ENCODE measurements at places on chromosomes 5 and 9.

GRCh38 chr9:892123-892522, 50.6 kb downstream of the DMRT1 start:
- DNase-seq, result no peak

GRCh38 chr5:100553209-100553608, 18.0 kb downstream of the FAM174A start:
- DNase-seq, result no peak

- no peak for DNase-seq
These were observed 185.5 kb upstream of the FGF10 start for GRCh38 chr5:44574678-44575077.

- no peak for DNase-seq
These were observed 378.2 kb upstream of the GRAMD2B start for GRCh38 chr5:126044931-126045565.

GRCh38 chr5:165459232-165459631, 1953.8 kb downstream of the MAT2B start:
- DNase-seq, result no peak

- no peak for DNase-seq
These were observed 830.4 kb upstream of the ZNF608 start for GRCh38 chr5:125576822-125577221.

DNA sequence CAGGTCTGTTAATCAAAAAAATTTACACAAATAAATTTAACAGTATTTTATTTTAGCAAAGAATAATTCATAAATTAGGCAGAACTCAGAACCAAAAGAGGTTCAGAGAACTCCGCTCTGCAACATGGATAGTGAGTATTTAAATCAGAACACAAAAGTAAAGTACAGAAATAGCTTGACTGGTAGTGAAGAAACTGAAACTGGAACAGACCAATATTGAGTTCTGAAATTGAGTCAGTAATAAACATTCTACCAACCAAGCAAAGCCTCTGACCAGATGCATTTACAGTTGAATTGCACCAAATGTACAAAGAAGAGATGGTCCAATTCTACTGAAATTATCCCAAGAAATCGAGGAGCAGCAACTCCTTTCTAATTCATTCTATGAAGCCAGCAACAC, 1542.8 kb downstream of the EFNA5 start:
- DNase-seq, result no peak

DNA sequence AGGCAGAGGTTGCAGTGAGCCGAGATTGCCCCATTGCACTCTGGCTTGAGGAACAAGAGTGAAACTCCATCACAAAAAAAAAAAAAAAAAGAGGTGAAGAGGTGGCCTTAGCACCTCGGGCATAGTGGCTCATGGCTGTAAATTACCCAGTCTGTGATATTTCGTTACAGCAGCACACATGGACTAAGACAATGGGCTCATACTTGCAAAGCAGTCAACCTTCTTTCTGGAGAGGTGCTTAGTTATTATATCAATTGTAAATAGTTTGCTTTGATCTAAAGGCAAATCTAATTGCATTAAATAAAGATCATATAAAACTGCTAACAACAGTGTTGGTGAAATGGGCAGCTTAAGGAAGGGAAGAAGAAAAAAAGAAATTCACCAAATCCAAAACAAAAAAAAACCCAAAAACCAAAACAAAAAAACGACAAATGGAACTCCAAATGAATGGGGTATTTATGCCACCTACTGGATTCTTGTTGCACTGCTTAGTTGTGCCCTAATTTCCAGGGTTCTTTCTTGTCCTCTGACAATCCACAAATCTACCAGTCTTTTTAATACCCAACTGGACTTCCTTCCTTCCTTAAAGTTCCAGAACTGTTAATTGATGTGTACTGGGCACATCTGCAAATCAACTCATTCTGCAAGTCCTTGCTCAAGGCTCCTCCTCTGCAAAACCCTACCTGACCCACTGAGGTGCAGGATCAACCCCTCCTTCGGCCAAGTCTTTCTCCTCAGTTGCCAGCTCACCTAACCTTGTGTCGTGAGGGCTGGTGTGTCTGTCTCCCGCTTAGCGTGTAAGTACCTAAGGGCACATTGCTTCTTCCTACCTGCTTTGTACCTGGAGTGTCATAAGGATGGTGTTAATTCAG, 35.0 kb upstream of the DMRT1 start:
- no peak for DNase-seq

GRCh38 chr9:24901319-24901718, 355.6 kb upstream of the IZUMO3 start:
- no peak for DNase-seq

DNA sequence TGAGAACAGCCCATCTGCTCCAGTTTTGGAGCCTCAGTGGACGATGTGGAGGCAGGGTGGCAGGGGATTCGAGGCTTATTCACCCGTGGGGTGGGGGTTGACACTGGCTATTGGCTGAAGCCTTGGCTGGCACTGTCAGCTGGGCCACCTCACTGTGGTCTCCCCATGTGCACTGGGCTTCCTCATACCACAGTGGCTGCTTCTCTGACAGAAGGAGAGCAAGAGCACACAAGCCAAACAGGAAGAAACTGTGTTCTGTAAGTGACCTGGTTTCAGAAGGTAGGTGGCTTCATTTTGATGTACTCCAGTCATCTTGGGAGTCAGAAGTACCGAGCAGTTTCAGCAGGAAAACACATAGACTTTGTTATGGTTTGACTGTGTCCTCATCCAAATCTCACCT, 24.7 kb upstream of the CTNND2 start:
- DNase-seq, result no peak

DNA sequence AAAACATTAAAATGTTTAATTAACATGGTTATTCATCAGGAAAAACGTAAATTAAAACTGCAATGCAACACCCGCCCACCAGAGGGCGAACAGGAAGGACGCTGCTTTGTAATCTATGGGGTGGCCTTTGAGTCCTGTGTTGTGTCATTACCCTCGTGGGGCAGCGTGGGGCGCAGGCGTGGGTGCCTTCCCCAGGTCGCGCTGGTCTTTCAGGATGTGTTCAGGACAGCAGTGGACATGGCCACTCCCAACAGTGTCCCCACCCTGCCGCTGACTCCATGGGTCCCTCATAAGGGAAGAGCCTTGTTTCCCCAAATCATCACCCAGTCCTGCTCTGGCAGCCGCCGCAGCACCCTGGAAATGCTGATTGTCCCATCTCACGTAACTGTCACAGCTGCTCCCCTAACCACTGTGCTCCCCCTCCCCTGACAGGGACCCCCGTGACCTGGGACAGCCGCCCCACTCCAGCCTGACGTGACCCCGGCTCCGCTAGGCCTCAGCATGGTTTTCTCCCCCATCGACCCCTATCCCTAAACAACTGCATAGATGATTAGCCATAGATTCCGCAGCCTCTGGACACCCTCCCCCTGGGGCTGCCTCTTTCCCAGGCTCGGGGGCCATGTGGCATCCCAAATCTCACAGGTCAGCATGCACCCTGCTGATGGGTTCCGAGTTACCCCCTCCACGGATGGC, 36.4 kb downstream of the GLT6D1 start:
- no peak for DNase-seq

DNA sequence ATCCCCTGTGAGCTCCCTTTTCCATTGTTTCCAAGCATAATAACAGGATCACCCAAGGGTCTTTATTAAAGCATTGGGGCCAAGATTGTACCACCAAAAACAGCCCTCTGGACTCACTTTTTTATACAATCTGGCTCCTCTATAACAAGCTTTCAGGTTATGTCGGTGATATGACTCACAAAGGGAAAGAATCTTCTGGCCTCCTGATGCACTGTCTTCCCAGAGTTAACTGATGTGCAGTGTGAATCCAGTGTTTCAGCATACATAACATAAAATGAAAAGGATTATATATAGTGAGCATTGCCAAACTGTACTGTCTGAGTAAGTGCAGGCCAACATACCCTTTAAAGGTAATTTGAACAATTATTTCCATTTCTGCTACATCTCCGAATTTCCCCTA, 33.9 kb upstream of the MAN2A1 start:
- no peak for DNase-seq

- no peak for DNase-seq
These were observed 297.7 kb downstream of the MSX2 start for GRCh38 chr5:175021841-175022625.

DNA sequence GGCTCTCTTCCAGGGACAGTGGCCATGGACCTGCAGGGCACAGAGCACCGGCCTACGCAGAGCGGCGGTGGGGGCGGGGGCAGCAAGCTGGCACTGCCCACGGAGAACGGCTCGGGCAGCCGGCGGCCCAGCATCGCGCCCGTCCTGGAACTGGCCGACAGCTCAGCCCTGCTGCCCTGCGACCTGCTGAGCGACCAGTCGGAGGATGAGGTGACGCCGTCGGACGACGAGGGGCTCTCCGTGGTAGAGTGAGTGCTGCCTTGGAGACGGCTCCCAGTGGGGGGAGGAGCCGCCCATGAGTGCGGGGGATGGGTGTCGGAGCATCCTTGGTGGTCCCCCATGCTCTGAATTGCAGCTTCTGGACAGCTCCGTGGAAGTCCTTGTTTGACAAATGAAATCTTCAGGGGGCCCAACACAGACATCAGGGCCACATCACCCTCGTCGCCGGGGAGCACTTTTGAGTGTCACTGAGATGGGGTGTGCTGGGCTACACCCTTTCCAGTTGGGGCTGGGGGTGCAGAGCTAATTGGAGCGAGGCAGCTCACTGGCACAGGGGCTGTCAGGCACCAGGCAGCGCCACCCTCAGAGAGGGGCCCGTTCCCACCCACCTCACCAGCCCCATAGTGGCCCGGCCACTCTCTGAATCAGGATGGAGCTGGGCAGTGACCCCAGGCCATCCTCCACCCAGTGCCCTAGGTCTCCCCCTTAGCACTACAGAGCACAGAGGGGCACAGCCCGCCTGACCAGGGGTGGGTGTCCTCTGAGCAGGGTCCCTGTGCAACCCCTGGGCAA, 70.9 kb downstream of the KCNT1 start:
- no peak for DNase-seq

GRCh38 chr5:122639864-122640263, 135.0 kb upstream of the SNX2 start:
- DNase-seq, result no peak

DNA sequence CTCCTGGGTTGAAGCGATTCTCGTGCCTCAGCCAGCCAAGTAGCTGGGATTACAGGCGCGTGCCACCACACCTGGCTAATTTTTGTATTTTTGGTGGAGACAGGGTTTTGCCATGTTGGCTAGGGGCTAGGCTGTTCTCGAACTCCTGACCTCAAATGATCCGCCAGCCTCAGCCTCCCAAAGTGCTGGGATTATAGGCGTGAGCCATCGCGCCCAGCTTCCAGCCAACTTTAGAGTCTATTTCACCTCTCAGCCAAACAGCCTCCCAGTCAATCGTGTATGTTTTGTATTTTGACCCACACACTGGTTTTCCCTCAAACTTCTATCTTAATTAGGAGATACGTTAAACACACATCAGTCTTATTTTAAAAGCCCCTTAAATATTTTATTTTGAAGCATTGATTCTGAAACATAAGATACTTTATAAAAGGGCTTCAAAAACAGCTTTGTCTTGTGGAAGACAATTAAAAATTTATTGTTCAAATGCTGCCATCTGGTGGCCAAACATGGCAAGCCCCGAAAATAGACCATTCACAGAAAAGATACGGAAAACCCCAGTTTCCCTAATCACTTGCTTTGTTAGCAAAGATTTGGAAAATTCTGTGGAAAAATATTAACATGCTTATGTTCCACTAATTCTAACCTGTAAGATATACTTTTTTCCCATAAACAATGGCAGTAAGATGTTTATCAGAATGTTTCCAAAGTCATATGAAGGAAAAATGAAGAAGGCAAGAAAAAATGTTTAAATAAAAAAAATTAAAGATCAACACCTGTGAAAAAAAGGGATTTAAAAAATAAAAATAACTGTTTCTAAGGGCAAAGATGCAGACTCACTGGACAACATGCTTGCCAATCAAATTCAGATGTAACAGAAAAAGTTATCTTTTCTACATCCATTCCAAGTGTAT, 33.1 kb downstream of the APTX start:
- DNase-seq, result no peak

DNA sequence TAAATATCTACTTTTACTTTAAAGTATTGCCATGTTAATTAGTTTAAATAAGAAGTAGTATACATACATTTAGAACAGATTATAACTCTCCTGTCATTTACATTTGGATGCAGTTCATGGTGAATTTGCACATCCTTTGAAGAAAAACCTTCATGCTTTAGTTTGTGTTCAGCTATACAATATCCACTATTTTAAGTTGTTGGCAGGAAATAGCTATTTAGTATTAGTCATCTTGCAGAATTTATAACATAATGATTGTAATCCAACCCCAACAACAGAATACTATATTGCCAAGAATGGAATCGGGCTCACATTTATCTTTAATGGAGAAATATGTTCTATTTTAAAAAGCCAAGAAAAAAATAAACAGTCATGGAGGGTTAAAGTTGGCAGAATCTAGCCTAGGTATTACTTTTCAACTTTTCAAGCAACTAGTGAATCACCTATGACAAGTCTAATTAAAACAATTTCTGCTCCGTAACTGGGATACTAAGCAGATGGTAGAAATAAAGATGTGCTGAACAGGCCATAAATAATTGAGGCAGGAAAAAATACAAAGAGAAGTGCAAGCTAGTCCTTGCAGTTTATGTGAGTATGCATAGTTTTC, 1170.6 kb upstream of the NUDT12 start:
- DNase-seq, result no peak

- no peak for DNase-seq
These were observed 2.9 kb upstream of the ZMYND19 start for GRCh38 chr9:137593176-137593575.

DNA sequence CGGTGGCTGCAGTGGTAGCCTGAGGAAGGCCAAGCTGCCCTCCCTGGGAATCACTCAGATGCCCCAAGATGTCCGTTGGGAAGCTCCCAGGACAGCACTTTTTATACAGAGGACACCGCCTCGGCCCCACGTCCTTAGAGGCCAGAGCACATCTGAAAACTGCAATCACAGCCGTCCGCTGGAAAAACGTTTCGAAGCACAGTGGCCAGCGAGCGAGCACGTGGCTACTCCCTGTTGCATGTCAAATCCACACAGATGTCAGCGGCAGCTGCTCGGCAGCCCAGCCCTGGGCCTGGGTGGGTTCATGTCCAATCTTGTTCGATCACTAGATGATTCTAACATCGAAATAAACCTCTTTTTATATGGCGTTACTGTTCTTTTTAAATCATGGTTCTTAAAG, 8.9 kb downstream of the PPP1R26 start:
- DNase-seq, result no peak

All from SW 1271 (cell line).